Left lobe of liver (tissue), 2 donors: ENCODE measurements at places on chromosomes 1 and 21.
A peak's percentile ranks its signal among the peaks of the same experiment; 100 is the strongest.

DNA sequence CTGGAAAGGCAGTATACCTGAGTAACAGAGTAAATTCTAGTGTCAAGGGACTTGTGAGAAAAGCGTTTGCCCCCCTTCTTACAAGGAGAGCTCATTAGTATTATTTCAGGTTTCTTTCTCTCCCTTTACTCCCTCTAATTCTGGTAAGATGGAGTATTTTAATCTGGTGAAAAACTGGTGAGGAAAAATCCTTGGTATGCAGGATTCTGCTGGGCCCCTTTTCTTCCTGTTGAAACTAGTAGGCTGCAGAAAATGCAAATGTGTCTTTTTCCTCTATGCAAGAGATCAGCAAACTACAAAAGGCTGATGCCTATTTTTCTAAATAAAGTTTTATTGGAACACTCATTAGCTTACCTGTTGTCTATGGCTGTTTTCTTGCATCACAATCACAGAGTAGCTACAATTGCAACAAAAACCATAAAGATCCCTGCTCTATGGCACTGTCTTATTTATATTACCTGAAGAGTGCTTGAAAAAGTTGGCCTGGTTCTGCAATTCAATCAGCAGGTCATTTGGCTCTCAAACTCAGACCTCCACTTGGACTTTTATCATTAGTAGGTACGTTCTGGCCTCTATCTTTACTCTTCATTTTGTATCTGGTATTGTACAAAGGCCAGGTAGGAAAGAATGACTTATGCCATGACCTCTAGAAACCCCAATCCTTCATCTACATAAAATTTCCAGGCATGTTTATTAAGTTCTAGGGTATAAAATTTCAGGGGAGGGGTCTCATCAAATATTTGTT is 109.6 kb downstream of the AKT3 start:
- DNase-seq = no peak

- DNase-seq = no peak
Measured at GRCh38 chr1:229863651-229864545, 203.1 kb upstream of the GALNT2 start.

GRCh38 chr1:109927911-109928321 is 17.3 kb downstream of the CSF1 start:
- peak; percentile 82 for DNase-seq

GRCh38 chr1:160086456-160086892 is 5.1 kb downstream of the KCNJ9 start:
- no peak for DNase-seq

DNA sequence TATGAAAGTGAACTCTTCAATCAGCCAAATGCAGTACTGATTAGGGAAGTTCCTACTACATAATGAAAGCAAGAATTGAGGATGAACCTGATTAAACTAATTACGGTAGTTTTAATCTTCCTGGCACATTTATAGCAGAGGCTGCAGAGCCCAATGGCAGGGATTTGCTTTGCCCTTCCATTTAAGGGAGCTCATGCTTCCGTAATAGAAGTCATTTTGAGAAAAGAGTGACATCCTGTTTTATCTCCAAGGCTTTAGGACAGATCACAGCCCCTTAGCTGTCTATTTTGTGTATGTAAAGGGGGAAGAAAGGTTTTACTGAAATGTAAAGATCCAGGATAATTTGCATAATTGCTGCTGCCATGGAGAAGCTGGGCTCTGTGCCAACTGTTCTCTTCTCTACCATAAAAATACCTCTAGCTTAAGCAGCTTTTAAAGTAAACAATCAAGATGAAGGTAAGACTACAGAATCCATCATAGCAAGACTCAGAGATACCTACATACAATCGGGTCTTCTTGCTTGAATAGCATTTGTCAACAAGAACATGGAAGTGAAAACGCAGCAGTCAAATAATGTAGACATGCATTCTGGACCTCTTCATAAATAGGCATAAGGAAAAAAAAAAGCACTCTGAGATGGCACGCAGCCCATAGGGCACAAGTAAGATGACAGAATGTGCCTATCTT is 62.5 kb downstream of the ASH1L start:
- no peak for DNase-seq

DNA sequence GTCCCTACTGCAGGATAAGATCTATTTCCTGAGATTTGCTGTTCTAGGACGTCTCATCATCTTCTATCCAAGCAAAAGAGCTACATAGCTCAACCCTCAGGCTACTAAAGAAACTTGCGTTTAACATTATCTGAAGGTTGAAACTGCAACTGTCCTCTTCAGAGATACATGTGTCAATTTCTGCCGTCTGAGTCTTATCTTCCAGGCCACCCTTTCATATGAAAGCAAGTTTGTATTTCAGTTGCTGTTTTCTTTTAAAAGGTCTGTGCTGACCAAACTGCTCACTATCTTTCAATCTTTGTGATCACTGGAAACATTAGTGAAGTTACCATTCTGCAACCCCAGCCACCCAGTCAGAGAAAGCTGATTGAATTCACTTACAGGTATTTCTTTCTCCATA is 108.6 kb upstream of the RAB3GAP2 start:
- DNase-seq = no peak

DNA sequence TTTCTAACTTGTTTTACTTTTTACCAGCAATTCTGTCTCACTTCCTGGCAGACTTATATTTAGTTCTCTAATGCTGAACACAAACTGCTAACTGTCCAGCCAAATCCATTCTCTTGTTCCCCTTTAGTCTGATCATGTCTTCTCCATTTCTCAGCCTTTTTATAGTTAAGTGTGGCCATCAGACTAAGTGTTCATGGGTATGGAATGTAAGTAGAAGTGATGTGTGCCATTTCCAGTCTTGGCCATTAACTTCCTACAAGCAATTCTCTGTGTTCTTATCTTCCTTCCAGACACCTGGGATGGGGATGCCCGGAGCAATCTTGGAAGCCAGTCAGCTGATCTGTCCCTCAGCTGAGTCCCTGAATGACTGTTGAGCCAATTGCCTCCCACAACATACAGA is 165.8 kb downstream of the ST6GALNAC3 start:
- no peak for DNase-seq

GRCh38 chr1:64846573-64847430 is 101.9 kb downstream of the RAVER2 start:
- peak; percentile 73 for DNase-seq

GRCh38 chr21:28283641-28284490 is 708.8 kb downstream of the LTN1 start:
- DNase-seq = no peak

DNA sequence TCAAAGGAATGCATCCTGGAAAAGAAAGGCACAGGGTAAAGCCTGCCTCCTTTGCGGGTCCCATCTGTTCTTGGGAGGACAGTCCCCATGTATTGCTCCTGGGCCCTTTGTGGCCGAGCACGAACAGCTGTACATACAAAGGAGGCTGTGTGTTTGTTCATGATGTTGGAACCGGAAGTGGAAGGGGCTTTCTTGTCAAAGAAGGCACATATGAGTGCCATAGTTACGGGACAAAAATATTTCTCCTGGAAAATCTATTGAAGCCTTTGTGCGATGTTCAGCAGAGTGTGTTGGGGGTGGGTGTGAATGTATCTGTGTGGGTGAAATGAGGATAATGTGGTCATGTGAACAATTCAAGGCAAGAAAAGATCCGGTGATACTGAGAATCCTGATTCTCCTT is 297.6 kb downstream of the DISC1 start:
- no peak for DNase-seq

DNA sequence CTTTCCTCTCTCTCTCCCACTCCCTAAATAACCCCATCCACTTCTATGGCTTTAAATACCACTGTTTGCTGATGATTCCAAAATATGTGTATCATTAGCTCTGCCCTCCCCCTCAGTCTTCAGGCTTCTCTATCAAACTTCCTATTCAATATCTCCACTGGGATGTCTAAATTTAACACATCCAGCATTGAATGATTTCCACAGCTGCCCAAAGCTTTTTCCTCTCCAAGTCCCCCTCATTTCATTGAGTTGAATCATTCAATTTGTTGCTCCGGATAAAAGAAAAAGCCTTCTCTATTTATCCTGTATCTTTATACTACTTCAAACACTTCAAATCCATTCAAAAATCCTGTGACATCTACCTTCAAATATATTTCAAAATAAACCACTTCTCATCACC is 225.0 kb downstream of the SEC16B start:
- no peak for DNase-seq

DNA sequence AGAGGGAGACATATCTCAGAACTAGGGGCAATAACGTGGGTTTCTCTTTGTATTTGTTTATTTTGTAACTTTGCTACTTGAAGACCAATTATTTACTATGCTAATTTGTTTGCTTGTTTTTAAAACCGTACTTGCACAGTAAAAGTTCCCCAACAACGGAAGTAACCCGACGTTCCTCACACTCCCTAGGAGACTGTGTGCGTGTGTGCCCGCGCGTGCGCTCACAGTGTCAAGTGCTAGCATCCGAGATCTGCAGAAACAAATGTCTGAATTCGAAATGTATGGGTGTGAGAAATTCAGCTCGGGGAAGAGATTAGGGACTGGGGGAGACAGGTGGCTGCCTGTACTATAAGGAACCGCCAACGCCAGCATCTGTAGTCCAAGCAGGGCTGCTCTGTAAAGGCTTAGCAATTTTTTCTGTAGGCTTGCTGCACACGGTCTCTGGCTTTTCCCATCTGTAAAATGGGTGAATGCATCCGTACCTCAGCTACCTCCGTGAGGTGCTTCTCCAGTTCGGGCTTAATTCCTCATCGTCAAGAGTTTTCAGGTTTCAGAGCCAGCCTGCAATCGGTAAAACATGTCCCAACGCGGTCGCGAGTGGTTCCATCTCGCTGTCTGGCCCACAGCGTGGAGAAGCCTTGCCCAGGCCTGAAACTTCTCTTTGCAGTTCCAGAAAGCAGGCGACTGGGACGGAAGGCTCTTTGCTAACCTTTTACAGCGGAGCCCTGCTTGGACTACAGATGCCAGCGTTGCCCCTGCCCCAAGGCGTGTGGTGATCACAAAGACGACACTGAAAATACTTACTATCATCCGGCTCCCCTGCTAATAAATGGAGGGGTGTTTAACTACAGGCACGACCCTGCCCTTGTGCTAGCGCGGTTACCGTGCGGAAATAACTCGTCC is 1.3 kb upstream of the OLIG2 start:
- DNase-seq = no peak

DNA sequence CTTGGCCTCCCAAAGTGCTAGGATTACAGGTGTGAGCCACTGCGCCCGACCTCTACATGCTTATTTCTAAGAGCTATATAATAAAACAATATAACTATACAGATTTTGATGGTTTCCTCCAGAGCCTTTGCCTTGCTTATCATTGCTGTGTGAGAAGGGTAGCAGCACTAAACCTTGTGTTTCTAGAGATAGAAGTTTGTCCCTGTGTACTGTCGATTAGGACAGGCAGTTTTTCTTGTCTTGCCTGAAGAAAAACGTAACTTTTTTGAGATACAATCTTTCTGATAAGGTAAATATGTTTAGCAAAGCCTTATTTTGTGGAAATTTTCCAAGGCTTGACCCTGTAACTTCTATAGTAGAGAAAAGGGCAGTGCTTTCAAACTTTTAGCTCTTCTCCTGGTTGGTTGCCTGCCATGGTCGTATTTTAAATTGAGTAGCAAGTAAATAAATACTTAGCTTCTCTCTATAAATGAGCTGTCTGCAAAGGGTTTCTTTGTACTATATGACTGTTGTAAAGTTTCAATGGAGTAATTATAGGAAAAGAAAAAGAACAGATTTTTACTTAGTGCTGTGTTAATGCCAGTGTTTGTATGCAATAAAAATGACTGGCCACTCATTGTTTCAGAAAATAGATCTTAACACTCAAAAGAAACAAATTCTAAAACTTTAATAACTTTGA is 86.4 kb upstream of the CACYBP start:
- DNase-seq = no peak

DNA sequence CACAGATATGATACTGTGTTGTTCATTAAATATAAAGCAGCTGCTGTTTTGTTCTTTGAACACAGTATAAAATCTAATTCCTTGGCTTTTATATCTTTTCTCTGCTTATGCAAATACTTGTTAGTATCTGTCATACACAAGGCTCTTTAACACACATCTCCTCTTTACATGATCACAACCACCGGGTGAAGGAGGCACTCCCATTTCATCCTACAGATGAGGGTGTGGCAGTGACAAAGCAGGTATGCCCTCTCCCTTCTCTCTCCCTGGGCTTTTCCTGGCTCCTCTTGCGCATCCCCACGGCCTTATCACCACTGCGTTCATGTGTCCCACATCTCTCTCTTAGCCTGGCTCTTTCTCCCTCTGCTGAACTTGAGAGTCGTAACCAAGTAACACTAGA is 38.2 kb downstream of the JUN start:
- DNase-seq = no peak

- no peak for DNase-seq
Measured at GRCh38 chr1:6162341-6162740, 17.8 kb downstream of the CHD5 start.

GRCh38 chr1:223609977-223610376 is 55.5 kb downstream of the CAPN8 start:
- DNase-seq = no peak

GRCh38 chr1:44471911-44472453 is 66.9 kb downstream of the RNF220 start:
- no peak for DNase-seq

DNA sequence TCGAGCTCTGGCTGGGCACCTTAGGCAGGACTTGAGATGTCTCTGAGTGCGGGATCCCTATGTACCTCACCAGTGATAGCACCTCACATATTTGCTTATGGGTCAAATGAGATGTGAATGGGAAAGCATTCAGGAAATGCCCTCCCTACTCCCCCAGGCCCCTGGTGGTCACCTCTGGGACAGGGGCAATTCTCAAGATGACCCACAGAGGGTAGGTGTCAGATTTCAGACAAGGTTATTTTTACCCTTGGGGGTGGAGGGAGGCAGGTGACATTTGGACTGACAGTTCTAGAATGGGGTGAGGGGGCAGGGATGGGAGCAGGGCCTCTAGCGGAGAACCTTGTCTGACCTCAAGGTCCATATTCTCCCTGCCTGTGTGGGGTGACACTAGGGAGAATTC is 27.1 kb downstream of the ACOT11 start:
- DNase-seq = no peak

- DNase-seq = no peak
Measured at GRCh38 chr1:28815533-28816185, 3.7 kb downstream of the OPRD1 start.

GRCh38 chr1:211501711-211502400 is 9.9 kb upstream of the RD3 start:
- DNase-seq = no peak

DNA sequence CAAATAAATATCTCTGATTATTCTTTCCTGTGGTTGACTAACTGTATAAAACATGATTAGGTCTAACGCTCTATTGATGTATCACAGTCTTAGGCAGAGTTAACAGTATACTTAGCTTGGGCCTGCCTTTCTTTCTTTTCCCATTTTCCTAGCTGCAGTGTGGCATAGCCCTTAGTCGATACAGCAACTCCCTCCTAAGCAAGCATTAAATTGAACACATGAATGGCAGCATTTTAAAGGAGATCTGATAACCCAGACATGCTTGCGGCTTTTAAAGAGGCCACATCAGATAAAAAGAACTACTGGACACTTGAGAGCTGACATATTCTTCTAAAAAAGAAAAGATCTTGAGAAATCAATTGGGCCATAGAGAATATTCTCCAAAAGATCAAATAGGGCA is 312.0 kb upstream of the TMPRSS15 start:
- DNase-seq = no peak

GRCh38 chr1:212951947-212952640 is 1.8 kb downstream of the VASH2 start:
- DNase-seq = no peak

- no peak for DNase-seq
Measured at GRCh38 chr1:12342401-12343003, 112.7 kb downstream of the VPS13D start.

GRCh38 chr1:158037866-158038359 is 44.5 kb downstream of the KIRREL1 start:
- no peak for DNase-seq

GRCh38 chr1:226404063-226404903 is 3.6 kb downstream of the PARP1 start:
- no peak for DNase-seq

GRCh38 chr1:18408656-18409370 is 71.9 kb upstream of the KLHDC7A start:
- DNase-seq = no peak
